Gastrocnemius medialis (tissue), 4 donors: ENCODE measurements at places on chromosomes 12 and 14. TPM values are rescaled to one million over a fixed set of nuclear protein-coding genes. Genes with fewer than 3 reads are reported as not detected.

- no peak overlapping the region for H3K4me3 ChIP-seq
- H3K27me3 ChIP-seq = no peaks in the 10 kb centered on the region
- H3K4me1 ChIP-seq = no peaks in the 10 kb centered on the region
- no peak for DNase-seq
These were observed 43.6 kb downstream of the ATL1 start for GRCh38 chr14:50603565-50603964.

DNA sequence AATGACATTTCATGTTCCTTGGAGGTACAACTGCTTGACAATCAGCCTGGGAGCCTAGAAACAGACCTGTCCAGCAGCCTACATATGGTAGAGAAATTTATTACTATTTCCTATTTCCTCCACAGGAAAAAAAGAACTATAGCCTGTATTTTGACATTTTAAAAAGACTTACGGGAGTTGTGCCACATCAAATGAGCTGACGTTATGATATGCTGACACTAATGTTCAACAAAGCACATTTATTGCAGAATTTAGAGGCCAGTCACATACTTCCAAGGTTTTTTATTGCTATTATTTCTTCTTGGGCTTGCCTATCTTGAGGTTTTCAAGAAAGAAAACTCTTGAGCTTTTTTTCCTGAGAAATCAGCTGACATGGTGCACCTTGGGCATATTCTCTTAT, 305.3 kb downstream of the LRIG3 start:
- H3K36me3 ChIP-seq = no peaks in the 10 kb centered on the region
- H3K4me3 ChIP-seq = no peak overlapping the region
- no peaks in the 10 kb centered on the region for H3K4me1 ChIP-seq
- DNase-seq = no peak

GRCh38 chr14:89564989-89565388, 148.0 kb upstream of the FOXN3 start:
- no peak for DNase-seq
- H3K27ac ChIP-seq = peak overlapping the region; percentile 54
- no peaks in the 10 kb centered on the region for H3K27me3 ChIP-seq
- H3K4me3 ChIP-seq = no peak overlapping the region

DNA sequence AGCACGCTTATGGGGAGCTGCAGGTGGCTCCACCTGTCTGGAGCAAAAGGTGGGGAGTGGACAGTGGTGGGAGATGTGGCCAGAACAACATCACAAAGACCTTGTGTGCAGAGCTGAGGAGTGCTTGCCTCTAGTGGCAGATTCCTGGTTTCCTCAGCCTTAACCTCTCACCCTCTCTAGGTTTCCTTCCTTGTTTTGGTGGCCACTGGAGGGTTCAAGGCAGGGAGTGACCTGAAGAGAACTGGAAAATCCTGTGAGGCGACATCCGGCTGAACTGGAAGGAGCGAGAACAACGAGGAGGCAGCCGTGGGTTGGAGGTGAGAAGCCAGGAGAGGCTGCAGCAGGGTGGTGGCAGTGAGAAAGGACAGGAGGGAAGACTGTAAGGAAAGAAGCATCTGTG, 6.3 kb upstream of the FLVCR2 start:
- no peak for DNase-seq
- H3K27ac ChIP-seq = no peak overlapping the region
- no peak overlapping the region for H3K4me3 ChIP-seq
- H3K27me3 ChIP-seq = no peaks in the 10 kb centered on the region

- no peaks in the 10 kb centered on the region for H3K4me1 ChIP-seq
- H3K4me3 ChIP-seq = no peak overlapping the region
- no peaks in the 10 kb centered on the region for H3K36me3 ChIP-seq
- no peaks in the 10 kb centered on the region for H3K27me3 ChIP-seq
These were observed 21.0 kb upstream of the AQP2 start for GRCh38 chr12:49929581-49929980.

DNA sequence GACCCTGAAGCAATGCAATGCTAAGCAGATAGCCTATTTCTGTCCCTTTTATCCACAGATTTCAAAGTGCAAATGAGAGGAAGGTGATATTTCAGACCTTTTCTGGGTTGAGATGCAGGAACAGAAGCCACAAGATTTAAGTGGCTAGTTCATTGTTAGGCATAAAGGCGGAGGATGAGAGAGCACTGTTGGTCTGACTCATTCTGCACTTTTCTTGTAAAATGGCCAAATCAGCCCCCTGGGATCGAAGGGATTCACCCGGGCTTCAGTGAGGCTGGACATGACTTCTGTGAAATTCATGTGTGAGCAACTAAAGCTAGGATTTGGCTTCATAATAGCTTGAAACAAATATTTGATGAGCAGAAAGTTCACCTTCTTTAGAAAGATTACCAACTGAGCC, 101.9 kb upstream of the OVCH1 start:
- no peaks in the 10 kb centered on the region for H3K27me3 ChIP-seq
- no peak for DNase-seq

DNA sequence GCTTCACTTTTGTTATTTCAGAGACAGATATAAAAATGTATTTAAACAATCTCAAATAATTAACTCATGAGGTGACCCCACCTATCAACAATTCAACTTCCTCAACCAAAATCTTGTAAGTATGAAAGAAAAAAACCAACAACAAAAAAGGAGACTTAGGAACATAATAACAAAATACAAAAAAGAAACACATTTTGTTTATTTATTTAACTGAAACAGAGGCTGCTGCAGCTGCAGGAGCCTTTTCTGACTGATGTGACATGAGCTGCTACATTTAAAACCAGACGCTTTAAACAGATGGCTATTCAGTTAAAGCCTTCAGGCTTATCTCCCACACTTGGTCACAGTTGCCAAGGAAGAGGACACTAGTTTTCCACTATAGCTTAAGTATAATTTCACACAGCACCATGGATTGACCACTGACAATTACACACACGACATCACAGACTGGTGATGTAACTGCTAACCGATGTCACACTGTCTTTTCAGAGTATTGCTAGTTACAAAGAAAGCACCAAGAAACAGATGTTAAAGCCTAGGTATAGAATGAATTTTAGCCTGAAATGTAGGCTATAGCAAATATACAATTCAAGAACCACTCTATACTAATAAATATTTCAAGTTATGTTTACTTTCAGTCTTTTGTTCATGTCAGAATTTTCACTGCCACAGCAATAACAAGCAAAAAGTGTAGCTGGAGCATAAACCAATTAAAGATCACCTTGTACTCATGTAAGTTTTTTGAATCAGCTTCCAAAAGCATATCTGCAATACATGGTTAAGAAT, 113.0 kb downstream of the MED13L start:
- no peak overlapping the region for H3K4me3 ChIP-seq
- H3K4me1 ChIP-seq = peaks cover 89% of the 10 kb centered on the region
- no peaks in the 10 kb centered on the region for H3K27me3 ChIP-seq
- DNase-seq = no peak
- H3K36me3 ChIP-seq = no peaks in the 10 kb centered on the region

- no peaks in the 10 kb centered on the region for H3K4me1 ChIP-seq
- no peak overlapping the region for H3K4me3 ChIP-seq
These were observed 96.8 kb downstream of the TXNDC16 start for GRCh38 chr14:52455291-52456088.

DNA sequence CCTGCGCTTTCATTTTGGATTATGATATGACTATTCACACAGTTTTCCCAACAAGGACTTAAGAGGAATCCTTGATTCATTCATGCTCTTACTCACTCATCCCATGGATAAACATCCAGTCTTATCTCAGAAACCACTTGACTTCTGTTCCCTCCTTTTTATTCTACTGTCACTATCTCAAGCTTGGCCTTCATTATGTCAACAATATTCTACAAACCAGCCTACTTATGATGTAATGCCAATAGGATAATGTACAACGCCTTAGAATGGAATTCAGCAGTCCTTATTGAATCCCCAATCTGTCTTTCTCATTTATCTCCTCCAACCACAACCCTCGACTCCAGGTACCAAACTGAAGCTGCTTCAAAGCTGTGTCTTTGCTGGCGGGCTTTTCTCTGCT, 448.5 kb downstream of the PDZRN4 start:
- no peak overlapping the region for H3K27ac ChIP-seq
- H3K4me1 ChIP-seq = no peaks in the 10 kb centered on the region
- no peaks in the 10 kb centered on the region for H3K27me3 ChIP-seq

- H3K27me3 ChIP-seq = no peaks in the 10 kb centered on the region
- H3K4me1 ChIP-seq = no peaks in the 10 kb centered on the region
- no peaks in the 10 kb centered on the region for H3K36me3 ChIP-seq
These were observed 225.0 kb upstream of the G2E3 start for GRCh38 chr14:30333934-30334333.

GRCh38 chr12:124539084-124540041, 28.0 kb downstream of the NCOR2 start:
- H3K27ac ChIP-seq = no peak overlapping the region
- H3K27me3 ChIP-seq = no peaks in the 10 kb centered on the region
- DNase-seq = no peak
- H3K4me3 ChIP-seq = no peak overlapping the region
- H3K36me3 ChIP-seq = no peaks in the 10 kb centered on the region
- H3K4me1 ChIP-seq = peaks cover 45% of the 10 kb centered on the region

- H3K27me3 ChIP-seq = no peaks in the 10 kb centered on the region
- no peaks in the 10 kb centered on the region for H3K36me3 ChIP-seq
- DNase-seq = peak; percentile 38
- peak overlapping the region; percentile 65 for H3K27ac ChIP-seq
- H3K4me3 ChIP-seq = peak overlapping the region; percentile 6
- H3K4me1 ChIP-seq = peaks cover 10% of the 10 kb centered on the region
These were observed 231.9 kb downstream of the C12orf75 start for GRCh38 chr12:105562199-105562971.

GRCh38 chr14:72565149-72565559, 328.7 kb downstream of the DPF3 start:
- no peaks in the 10 kb centered on the region for H3K36me3 ChIP-seq
- no peaks in the 10 kb centered on the region for H3K27me3 ChIP-seq
- peaks cover 23% of the 10 kb centered on the region for H3K4me1 ChIP-seq
- H3K27ac ChIP-seq = peak overlapping the region; percentile 70

DNA sequence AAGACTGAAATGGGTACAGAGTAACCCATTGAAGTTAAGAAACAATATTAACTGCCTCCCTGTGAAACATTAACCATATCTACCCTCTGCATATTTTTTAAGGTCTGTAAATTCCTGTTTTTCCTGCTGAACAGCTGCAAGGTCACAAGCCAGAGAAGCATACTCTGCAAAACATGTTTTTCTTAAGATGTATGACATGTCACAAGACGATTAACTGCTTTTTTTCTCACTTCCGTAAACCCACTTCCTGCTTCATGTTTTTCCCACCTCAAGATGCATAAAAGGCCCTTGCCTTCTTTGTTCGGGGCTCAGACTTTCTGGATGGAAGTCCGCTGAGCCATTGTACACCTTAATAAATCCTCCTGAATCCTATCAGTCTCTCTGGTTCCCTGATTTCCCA, 504.7 kb upstream of the MIS18BP1 start:
- no peaks in the 10 kb centered on the region for H3K36me3 ChIP-seq
- H3K4me1 ChIP-seq = no peaks in the 10 kb centered on the region
- H3K27me3 ChIP-seq = no peaks in the 10 kb centered on the region
- DNase-seq = no peak
- H3K4me3 ChIP-seq = no peak overlapping the region
- H3K27ac ChIP-seq = no peak overlapping the region

DNA sequence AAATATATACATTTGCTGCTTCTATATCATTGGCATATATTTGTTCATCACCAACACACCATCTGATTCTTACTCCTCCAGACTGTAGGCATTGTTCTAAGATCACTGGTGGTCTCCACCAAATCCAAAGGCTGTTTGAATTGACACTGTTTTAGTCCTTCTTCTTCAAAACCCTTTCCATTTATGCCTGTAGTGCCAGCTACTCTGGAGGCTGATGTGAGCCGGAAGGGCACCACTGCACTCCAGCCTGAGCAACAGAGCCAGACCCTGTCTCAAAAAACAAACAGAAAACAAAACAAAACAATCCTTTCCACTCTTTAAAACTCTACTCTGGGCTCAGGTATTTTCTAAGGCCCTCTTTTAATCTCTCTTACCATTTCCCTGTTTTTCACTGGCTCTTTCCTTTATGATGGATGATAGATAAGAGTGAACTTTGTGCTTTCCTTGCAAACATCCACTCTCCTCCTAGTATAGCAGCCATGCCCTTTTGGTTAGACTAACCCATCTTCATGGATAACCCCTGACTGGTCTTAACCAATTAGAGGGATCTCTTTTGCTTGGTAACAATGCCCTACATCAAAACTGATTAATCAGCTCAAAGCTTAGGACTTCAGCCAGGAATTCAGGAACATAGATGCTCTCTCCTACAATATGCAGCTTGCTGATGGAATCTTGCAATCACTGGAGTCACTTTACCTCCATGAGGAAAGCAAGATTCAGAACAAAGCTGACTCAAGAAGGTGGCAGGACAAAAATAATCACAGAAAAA, 24.9 kb downstream of the SPTSSA start:
- no peaks in the 10 kb centered on the region for H3K27me3 ChIP-seq
- no peaks in the 10 kb centered on the region for H3K36me3 ChIP-seq
- H3K4me1 ChIP-seq = peaks cover 12% of the 10 kb centered on the region

GRCh38 chr12:47111392-47111778, 31.6 kb upstream of the AMIGO2 start:
- H3K4me1 ChIP-seq = no peaks in the 10 kb centered on the region
- no peak overlapping the region for H3K4me3 ChIP-seq
- H3K27me3 ChIP-seq = no peaks in the 10 kb centered on the region

GRCh38 chr14:66442953-66443571, 43.1 kb upstream of the CCDC196 start:
- DNase-seq = no peak
- no peaks in the 10 kb centered on the region for H3K27me3 ChIP-seq
- H3K4me1 ChIP-seq = no peaks in the 10 kb centered on the region
- H3K4me3 ChIP-seq = no peak overlapping the region
- H3K27ac ChIP-seq = no peak overlapping the region

DNA sequence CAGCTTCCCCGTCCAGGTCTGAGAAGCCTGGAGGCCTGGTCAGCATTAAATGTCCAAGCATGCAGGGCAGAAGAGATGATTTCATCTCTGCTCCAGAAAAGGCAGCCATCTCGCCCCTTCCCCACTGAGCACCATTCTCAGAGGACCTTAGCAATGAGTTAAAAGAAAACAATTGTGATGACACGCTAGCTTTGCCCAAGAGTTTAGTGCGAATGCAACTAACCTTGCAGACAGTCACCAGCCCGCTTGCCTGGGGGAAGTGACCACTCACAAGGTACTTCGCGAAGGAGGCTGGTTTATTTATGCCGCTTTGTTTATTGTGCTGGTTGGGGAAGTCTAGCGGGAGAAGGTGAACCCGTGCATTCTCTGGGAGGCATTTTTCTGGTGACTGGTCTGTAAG, 170.7 kb downstream of the RBM19 start:
- no peaks in the 10 kb centered on the region for H3K36me3 ChIP-seq
- H3K27ac ChIP-seq = no peak overlapping the region
- peaks cover 2% of the 10 kb centered on the region for H3K27me3 ChIP-seq
- no peak overlapping the region for H3K4me3 ChIP-seq

- peak overlapping the region; percentile 82 for H3K4me3 ChIP-seq
- peak overlapping the region; percentile 97 for H3K27ac ChIP-seq
These were observed 615 bp downstream of the TARBP2 start for GRCh38 chr12:53501615-53502181.

- no peak for DNase-seq
- H3K4me3 ChIP-seq = no peak overlapping the region
These were observed 110.2 kb downstream of the FGD4 start for GRCh38 chr12:32509328-32510091.

GRCh38 chr14:103428723-103429556, 43.7 kb downstream of the MARK3 start:
- H3K27ac ChIP-seq = no peak overlapping the region
- peaks cover 25% of the 10 kb centered on the region for H3K4me1 ChIP-seq
- no peak overlapping the region for H3K4me3 ChIP-seq
- no peaks in the 10 kb centered on the region for H3K27me3 ChIP-seq

Gene KRT78
- total RNA-seq = not detected

Gene GPD1
- total RNA-seq = 258 TPM

Gene DNAI7
- total RNA-seq = not detected

Gene MIPOL1
- 3.4 TPM for total RNA-seq

Gene PTHLH
- not detected for total RNA-seq

Gene FOXG1
- not detected for total RNA-seq
